CD8-positive, alpha-beta memory T cell (primary cell): ENCODE measurements at places on chromosomes 5 and 9. TPM values are rescaled to one million over a fixed set of nuclear protein-coding genes. Genes with fewer than 3 reads are reported as not detected.

MPDZ gene
- total RNA-seq = not detected

ARAP3 gene
- total RNA-seq = 6.9 TPM

UNC13B gene
- 3.2 TPM for total RNA-seq

- no peak overlapping the region for H3K27ac ChIP-seq
- peak overlapping the region; percentile 69 for H3K4me3 ChIP-seq
- H3K4me1 ChIP-seq = peaks cover 27% of the 10 kb centered on the region
- peak; percentile 10 for DNase-seq
Measured at GRCh38 chr9:89603767-89604665, 796 bp upstream of the GADD45G start.

DNA sequence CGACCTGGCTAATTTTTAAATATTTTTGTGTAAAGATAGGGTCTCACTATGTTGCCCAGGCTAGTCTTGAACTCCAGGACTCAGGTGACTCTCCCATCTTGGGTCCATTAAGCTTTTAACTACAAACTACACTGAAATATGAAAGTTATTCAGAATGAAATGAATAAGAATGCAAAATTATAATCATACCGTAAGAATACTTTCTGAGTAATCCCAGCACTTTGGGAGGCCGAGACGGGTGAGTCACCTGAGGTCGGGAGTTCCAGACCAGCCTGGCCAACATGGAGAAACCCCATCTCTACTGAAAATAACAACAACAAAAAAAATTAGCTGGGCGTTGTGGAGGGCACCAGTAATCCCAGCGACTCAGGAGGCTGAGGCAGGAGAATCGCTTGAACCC is 1.1 kb upstream of the ORM1 start:
- H3K27ac ChIP-seq = no peak overlapping the region
- H3K36me3 ChIP-seq = no peaks in the 10 kb centered on the region
- no peaks in the 10 kb centered on the region for H3K27me3 ChIP-seq
- H3K4me3 ChIP-seq = no peak overlapping the region
- no peaks in the 10 kb centered on the region for H3K4me1 ChIP-seq
- no peak for DNase-seq
